ACHN (cell line): ENCODE measurements at places on chromosomes 5 and 9.

GRCh38 chr5:142753116-142753631 lies 17.0 kb upstream of the ARHGAP26 start:
- DNase-seq: no peak

GRCh38 chr9:83623679-83624076 lies 735 bp downstream of the IDNK start:
- no peak for DNase-seq

DNA sequence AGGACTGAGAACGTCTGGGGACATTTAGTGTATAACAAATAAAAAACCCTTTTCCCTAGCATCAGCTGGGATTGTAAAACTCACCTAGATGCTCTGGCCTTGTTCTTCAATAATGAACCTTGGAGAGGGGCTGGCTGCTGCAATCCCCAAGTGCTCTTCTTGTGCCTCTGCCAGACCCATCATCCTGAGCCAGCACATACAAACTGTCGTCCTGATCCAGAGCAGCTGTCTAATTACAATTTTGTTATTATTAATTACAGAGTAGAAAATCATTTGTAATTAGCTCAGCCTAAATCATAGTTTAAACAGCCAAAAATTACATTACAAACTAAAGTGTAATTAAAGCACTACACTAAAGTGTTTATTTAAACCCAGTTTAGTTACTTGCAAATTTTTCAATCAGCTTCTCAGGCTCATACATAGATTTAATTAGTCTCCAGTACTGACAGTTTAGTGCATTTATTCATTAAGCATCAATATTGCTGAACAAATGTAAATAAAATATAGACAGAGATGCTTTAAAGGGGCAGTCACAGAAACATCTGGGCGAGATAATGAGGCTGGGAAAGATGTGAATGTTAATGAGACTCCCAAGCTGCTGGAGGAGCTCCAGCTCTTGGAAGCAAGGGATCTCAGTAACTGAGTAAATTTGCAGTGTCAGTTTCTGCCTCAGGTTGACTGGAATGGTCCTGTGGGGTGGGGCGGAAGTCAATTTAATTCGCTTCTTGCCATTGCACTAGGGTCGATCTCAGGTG lies 632.3 kb upstream of the TLE4 start:
- DNase-seq: no peak

GRCh38 chr9:97615439-97616072 lies 17.6 kb downstream of the TSTD2 start:
- DNase-seq: peak; percentile 61

DNA sequence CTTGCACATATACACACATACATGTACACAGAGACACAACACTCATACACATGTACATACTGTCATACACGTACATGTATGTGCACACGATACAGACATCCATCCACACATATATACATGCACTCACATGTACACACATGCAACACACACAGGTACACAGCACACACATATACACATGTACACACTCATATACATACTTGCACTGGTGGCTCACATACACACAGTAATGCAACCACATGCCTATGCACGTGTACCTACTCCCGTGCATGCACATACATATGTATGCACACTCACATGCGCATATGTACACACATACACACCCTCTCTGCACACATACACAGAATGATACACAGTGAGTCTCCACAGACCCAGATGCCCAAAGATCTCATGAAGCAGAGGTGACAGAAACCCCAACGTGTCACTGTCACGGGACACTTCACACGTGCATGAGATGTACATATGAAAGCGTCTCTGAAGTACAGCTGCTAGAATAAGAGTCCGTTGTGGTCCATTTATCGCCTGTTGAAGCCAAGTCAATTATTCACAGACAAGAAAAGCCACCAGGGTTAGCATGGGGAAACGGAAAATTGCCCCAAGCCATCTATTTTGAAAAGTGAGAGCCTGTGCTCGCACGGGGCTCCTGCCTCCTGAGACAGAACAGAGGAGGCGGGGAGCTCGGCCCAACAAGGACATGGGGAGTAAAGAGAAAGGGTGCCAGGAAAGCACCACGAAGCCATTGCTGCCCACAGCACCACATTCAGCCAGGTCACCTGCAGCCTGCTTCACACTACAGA lies 24.9 kb downstream of the LPCAT1 start:
- DNase-seq: no peak
